Dermis microvascular lymphatic vessel endothelial cell (primary cell): ENCODE measurements at places on chromosomes 12 and 14. TPM values are rescaled to one million over a fixed set of nuclear protein-coding genes. Genes with fewer than 3 reads are reported as not detected.

Gene WSB2
- 82.4 and 116 TPM in 2 replicates for total RNA-seq

Gene SYCP3
- total RNA-seq: under 0.01 TPM in 1 of 2 replicates, not detected in the other

Gene APOF
- not detected in 2 replicates for total RNA-seq

Gene CSRNP2
- total RNA-seq: 11.3 and 19.3 TPM in 2 replicates

Gene CD163L1
- 16.0 and 23.6 TPM in 2 replicates for total RNA-seq

Gene TMEM179
- total RNA-seq: 0.13 TPM in 2 replicates

Gene SERPINA1
- total RNA-seq: not detected in 2 replicates

Gene KRT85
- total RNA-seq: not detected in 2 replicates
